ENCODE measurements at places on chromosomes 7 and 10.

DNA sequence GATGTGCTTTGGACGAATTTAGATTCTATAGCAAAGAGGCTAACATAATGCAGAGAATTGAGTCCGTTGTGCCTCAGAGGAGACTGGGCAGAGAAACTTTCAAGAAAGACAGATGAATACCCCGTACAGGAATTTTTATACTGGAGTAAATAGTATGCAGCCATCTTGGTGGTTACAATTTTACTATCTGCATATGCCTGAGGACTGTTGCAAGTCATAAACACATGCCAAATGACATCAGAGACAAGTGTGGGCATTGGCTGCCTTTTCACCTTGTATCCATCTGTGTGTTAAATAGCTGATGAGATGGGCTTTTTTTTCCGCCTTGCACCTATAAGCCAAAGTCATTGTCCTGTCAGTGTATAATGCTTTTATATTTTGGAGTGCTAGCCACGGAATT is 267.5 kb upstream of the SP4 start:
- DNase-seq, result no peak

DNA sequence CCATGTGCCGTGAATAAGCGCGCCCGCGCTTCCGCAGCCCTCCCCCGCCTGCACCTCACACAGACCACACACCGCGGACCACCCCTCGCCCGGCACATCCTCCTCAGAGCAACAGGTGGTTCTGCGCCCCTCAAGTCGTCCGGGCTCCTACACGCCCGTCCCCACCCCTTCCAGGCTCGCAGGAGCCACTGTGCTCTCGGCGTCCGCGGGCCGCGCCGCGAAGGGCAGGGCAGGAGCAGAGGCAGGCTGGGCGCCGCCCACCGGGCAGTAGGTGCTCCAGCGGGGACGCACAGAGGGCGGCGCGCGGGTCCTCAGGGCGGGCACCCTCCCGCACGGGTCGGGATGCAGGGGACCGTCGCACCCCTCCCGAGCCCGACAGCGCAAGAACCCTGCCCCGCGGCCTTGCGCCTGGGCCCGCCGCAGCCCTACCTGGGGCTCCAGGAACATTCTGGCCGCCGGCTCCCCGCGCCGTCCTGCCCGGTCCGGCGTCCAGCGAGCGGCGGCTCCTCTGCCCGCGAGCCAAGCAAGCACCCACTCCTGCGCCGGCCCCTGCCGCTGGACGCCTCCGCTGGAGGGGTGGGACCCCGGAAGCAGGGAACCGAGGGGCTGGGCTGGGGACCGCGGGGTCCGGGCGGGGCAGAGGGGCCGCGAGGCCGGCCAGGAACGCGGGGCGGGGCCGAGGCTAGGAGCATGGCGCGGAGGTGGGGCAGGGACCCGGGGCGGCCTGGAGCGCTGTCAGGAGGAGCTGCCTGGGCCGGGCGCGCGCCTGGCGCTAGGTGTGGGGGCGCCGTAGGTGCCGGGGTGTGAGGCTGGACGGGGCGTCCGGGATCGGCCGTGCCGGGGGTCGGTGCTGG is 37.4 kb downstream of the RASGEF1A start:
- DNase-seq, result no peak

DNA sequence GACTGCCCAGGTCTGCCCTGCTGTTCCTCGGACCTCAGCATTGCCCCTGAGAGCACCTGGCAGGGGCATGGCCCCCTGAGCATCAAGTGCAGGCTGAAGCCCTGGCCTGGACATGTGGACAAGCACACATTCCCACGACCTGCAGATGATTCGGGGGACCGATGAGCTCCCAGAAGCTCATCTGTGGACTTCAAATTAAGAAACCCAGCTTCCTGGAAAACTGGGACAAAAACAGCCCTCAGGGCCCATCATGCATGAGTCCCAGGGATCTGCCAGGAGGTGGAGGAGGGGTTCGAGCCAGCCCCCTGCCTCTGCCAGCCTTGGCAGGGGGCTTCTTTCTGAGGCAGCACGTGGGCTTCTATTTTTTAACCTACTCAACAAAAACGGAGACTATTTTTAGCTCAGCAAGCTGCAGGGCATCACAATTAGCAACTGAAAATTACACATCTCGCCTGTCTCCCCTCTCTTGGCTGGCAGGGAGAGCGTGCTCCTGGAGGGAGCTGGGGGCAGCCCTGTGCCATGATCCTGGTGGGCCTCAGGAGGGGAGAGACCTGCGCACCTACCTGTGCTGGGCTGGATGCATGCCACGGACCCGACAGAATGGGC is 51.8 kb downstream of the RASGEF1A start:
- DNase-seq, result no peak

- DNase-seq, result peak; percentile 69
These were observed 12.3 kb downstream of the DDC start for GRCh38 chr7:50552921-50553320.

Data from dermis blood vessel endothelial cell (primary cell).